T-helper 9 cell (primary cell): ENCODE measurements at places on chromosomes 5 and 9.

DNA sequence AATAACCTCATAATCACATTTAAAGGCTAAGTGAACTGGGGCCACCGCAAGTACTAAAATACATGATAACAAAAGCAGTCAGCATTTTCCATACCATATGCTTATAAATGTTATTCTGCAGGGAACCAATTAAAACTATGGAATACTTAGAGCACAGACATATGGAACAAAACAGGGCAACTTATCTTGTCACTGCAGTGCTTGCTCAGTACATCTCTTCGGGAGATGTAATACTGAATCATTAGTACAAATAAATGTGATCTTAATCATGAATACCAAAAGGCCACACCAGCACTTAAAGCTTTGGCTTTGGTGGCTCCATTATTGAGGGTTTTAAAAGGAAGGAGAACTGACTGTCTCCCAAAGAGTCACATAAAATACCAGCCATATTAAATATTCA lies 32.1 kb downstream of the PRUNE2 start:
- DNase-seq = no peak

DNA sequence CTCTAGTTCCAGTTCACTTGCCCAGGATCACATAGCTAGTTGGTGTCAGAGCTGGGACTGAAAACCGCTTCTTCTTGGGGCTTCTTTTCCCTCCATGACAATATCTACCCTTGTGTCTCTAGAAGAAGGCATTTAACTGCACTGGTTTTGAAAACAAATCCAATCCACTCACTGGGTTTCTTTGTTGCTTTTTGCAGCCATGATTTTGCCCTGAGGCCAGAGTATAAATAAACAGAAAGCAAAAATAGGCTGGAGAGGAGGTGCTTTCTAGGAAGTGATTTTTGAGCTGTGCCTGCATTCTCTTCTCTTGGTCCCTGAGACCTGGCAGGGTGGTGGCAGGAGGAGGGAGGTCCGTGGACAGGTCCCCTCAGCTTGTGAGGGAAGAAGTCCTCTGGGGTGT lies 6.9 kb upstream of the TRIO start:
- DNase-seq = no peak

DNA sequence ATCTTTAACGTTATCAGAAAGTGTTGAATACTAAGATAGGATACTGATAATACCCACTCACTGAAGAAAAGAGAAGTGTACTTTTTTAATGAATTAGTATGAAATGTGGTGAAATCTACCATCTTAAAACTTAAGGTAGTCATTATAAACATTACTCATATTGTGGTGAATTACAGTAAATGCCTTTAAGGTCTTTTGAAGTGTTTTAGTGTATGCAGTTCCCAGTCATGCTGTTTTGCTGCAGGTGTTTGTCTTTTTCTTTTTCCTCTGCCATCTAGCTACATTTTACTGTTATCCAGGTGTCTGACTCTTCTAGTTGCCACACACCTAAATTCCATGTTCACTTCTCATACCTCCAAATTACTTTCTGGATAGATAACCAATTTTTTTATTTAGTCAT lies 72.6 kb downstream of the ERMP1 start:
- DNase-seq = no peak

DNA sequence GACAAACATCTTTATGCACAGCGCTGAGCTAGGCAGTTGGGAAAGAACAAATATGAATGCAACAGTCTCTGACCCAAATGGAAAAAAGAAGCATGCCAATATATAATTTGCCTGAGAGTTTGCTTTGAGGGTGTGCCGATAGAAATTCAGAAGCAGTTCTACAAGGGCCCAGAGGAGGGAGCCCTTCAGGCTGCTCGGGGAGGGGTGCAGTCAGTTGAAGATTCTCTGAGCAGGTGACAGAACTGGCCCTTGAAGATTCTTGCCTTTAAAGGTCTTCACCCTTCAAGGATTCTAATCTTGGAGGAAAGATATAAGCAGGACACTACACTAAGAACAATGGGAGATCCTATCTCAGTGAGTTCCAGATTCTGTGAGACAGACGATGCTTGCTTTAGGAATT lies 3.7 kb upstream of the PAPPA start:
- DNase-seq = no peak

- DNase-seq = no peak
Measured at GRCh38 chr5:57436586-57436985, 46.0 kb downstream of the ACTBL2 start.

DNA sequence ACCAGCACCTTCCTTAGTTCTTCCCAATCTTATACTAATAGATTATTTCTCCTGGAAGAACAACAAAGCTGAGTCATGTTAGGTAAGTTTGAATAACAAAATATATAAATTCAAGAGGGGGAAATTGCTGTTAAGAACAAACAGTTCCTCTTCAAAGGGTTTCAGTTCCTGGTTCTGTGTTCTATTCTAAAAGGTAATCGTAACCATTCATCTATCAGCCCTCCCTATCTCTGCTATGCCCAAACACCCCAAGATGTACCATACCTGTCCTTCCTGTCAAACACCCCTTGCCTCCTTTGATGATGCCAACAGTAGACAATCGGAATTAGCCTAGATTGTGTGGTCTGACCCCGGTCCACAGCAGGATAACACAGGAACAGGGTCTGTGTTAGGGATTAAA lies 4.2 kb upstream of the RNF180 start:
- no peak for DNase-seq

DNA sequence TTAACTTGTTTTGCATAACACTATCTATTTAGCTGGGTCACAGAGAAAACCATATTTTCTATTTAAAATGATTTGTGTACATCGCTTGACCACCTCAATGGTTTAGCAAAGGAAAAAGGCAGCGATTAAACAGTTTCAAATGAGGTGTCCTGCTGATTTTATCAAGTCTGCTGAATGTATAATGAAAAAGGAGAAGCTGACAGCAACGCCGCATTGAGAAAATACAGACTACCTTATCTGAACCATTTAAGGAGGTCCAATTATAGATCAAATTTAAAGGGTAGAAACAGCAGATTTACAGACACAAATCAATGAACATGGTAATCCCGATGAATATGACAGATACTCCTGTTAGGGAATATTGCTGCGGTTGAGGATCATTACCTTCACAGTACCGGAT lies 29.6 kb downstream of the PSMB7 start:
- DNase-seq = no peak

DNA sequence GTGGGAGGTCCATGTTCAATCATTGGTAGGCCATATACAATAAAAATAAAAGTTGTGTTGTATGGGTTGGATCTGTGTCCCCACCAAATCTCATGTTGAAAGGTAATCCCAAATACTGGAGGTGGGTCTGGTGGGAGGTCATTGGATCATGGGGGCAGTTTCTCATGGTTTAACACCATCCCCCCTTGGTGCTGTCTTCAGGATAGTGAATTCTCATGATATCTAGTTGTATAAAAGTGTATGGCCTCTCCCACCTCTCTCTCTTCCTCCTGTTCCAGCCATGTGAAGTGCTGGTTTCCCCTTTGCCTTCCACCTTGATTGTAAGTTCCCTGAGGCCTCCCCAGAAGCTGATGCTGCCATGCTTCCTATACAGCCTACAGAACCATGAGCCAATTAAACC lies 15.1 kb downstream of the SPATA9 start:
- DNase-seq = no peak

GRCh38 chr5:1558944-1559343 lies 35.2 kb upstream of the LPCAT1 start:
- DNase-seq = no peak

GRCh38 chr5:137216976-137217598 lies 282.0 kb downstream of the SPOCK1 start:
- no peak for DNase-seq

DNA sequence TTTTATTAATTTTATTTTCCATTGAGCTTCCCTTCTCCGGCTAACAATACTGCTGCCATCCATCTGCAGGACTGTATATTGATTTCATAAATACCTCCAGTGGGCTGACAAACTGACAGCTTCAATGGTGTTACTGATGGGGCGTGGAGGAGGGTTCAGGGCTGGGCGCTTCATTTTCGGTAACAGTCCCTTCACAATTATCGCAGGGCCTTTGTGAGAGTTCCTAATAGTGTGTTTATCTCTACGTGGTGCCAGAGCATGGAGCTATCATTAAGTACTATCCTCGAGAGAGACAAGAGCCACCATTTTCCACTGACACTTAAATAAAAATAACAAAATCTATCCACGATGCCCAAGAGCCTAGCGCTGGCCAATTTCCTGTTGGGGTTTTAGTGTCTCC lies 307.0 kb upstream of the PANK3 start:
- no peak for DNase-seq

- DNase-seq = no peak
Measured at GRCh38 chr5:149486726-149487635, 64.3 kb downstream of the CSNK1A1 start.

DNA sequence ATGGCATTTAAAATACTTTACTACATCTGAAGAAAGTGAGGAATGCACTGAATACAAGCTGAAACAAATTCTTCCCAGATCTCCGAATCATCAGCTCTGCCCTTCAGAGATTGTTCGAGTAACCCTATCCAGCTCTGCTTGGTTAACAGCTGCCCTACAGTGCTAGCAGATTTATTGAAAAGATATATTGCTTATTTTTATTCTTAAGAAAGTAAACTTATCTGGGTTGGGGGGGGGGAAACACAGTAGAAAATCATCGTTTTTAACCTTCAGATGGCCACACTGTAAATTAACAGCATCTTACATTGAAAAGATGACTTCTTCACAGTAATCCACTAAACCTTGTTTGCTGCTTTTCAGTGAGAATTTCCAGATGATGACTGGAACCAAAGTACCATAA lies 210.8 kb downstream of the NFIB start:
- DNase-seq = no peak

GRCh38 chr5:138654281-138654867 lies 79.2 kb upstream of the HSPA9 start:
- peak; percentile 63 for DNase-seq

DNA sequence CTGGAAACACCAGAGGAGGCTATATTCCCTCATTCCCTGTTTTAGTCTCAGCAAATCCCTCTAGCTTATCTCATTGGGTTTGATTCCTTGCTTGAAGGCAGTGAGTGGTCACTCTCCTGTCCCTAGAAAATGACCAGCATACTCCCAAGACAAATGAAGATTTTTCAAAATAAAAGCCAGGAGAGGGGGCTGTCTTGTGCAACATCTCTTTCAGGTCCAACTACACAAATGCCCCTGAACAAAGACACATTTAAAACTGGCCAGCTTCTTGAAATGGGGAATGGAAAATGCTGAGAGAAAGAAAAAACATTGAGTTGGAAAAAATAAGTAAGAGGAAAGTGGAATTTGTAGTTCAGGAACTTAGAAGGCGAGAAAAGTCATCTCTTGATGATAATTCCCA lies 49.3 kb upstream of the FAM169A start:
- no peak for DNase-seq

DNA sequence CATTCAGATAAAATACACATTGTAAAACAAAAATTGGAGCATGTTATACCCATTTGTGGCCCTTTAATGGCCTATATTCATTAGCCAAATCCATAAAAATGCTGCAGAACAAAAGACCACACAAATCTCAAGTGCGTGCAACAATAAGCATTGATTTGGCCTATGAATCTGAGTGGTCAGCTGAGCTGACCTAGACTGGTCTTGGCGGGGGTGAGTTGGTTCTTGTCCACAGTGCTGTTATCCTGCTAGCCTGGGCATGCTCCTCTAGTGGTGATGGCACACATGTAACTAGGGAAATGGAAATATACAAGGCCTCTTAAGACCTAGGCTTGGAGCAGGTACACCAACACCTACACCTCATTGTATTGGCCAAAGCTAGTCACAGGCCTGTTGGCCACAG lies 122.2 kb upstream of the TBCA start:
- no peak for DNase-seq

GRCh38 chr5:33795496-33795895 lies 96.3 kb downstream of the ADAMTS12 start:
- DNase-seq = no peak

DNA sequence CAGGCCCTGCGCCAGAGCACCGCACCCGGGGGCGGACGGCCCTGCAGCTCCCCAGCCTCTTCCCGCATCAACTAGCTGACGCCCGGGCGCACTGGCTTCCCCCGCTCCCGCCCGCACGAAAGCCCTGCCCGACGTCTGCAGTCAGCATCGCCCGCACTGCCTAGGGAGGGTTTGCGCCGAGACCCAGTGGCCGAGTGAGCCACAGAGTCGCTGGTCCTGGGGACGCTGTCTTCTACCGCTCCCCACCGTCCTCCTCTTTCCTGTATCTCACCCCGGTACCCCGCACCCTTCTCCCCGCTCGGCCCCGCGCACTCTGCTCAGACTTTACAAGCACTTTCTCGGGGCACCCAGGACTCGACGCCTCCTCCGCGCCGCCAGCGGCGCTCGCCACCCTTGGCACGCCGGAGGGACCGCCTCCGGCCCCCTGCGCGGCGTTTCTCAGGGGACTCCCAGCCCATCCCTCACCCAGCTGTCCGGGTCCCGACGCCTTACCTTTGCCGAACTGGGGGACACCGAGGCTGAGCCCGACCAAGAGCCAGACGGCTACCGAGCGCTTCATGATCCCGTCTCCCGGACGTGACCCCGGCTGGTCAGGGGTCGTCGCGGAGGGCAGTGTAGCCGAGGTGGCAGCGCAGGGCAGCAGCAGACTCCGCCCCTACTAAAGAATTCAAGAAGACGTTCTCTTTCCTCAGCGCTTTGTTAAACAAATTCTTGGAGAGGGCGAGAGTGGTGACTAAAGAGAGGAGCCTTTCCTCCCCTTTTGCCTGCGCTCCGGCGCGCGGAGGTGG lies 670 bp downstream of the EDIL3 start:
- no peak for DNase-seq

GRCh38 chr9:76394960-76395252 lies 680 bp upstream of the RFK start:
- DNase-seq = peak; percentile 35

- DNase-seq = no peak
Measured at GRCh38 chr5:96742538-96742937, 65.2 kb downstream of the ERAP1 start.

DNA sequence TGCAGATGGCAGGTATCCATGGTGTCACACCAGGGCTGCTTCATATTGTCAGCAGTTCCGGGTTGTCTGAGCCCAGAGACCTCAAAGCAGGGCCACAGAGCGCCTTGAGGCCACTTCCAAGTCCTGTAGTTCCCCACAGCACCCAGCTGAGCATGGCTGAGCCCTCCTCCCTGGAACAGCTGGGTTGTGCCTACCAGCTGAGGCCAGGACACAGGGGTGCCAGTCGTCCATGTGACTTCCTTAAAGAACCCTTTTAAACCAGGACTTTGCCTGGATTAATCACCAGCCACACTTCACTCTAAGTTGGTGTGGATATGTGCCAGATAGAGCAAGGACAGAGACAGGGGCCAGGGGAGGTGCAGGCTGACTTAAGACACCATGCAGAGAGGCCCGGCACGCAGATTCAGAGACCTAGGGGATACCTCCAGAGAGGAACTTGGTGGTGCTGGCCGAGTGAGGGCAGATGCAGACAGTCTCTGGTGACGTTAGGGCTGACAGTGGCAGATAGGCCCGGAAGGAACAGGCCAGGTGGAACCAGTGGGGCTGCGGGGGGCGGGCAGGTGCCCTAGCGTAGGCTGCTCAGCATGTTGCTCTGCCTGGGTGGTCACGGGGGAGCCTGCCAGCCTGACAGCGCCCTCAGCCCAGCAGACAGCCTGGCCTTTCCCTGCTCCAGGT lies 142.7 kb downstream of the CACNA1B start:
- no peak for DNase-seq

- no peak for DNase-seq
Measured at GRCh38 chr9:28105001-28105400, 531.7 kb upstream of the C9orf72 start.

- DNase-seq = no peak
Measured at GRCh38 chr5:143614831-143615230, 197.1 kb upstream of the HMHB1 start.

- no peak for DNase-seq
Measured at GRCh38 chr5:153489611-153490010, 859 bp upstream of the GRIA1 start.
